ENCODE measurements at places on chromosomes 13 and 19.
A peak's percentile ranks its signal among the peaks of the same experiment; 100 is the strongest.

GRCh38 chr19:12140545-12141404 lies 625 bp upstream of the ZNF20 start:
- DNase-seq, result peak; percentile 94

DNA sequence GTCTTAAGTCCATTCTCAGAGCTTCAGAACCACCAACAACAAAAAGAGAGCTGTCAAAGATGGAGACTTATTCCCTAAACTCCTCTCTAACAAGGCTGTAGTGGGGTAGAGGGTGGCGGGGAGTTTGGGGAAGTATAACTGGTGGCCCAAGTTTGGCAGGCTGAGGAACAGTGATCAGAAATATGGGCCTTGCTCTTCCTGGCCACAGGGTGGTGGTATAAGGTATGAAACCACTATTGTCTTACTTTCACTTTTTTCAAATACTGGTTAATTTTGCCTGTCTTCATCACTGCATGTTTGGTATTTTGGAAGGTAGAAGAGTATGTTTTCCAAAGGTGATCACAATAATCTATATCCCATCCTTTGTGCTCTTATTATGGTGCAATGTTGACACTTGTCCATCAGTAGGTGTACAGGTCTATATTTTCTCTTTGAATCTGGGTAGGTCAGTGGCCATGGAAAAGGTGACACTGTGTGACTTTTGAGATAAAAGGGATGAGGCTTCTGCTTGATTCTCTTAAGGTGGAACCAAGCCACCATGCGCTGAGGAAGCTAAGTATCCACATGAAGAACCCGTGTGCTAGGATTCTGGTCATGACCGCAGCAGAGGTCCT lies 23.2 kb upstream of the GPC5 start:
- no peak for DNase-seq

- DNase-seq, result no peak
These were observed 86.7 kb downstream of the ZAR1L start for GRCh38 chr13:32228330-32229041.

- DNase-seq, result no peak
These were observed 126.0 kb upstream of the VSTM2B start for GRCh38 chr19:29399804-29400203.

DNA sequence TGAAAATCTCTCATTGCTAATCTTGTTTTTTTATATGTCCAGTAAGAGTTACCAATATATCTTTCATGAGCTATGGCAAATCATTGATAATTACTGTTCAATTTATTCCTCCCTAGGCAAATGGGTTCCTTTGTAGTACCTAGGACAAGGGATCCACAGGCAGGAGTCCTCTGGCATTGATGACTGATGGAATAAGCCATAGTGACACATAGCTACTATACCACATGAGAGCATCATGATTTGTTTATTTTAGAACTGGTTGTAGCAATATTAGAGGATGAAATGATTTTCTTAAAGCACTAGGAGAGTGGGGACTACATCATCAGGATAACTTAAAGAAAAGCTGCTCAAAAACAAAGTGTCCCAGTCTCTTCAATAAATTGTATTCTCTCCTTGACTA lies 21.7 kb upstream of the MAB21L1 start:
- DNase-seq, result no peak

DNA sequence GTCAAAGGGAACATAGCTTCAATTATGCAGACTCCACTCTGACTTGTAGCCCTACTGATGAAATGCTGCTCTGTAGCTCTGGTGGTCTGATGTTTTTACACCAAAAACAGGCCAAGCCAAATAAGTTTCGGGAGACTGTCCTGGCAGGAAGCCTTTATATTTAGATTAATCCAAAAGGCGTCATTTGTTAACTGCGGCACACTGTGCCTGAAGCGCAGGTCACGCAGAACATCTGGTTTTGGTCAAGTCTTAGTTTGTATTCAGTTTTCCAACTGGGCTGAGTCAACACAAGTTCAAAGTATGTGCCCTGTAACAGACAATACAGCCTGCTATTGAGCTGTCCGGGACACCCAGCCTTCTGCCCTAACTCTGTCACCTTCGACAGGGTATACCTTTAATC lies 154.6 kb upstream of the IPO5 start:
- DNase-seq, result no peak

DNA sequence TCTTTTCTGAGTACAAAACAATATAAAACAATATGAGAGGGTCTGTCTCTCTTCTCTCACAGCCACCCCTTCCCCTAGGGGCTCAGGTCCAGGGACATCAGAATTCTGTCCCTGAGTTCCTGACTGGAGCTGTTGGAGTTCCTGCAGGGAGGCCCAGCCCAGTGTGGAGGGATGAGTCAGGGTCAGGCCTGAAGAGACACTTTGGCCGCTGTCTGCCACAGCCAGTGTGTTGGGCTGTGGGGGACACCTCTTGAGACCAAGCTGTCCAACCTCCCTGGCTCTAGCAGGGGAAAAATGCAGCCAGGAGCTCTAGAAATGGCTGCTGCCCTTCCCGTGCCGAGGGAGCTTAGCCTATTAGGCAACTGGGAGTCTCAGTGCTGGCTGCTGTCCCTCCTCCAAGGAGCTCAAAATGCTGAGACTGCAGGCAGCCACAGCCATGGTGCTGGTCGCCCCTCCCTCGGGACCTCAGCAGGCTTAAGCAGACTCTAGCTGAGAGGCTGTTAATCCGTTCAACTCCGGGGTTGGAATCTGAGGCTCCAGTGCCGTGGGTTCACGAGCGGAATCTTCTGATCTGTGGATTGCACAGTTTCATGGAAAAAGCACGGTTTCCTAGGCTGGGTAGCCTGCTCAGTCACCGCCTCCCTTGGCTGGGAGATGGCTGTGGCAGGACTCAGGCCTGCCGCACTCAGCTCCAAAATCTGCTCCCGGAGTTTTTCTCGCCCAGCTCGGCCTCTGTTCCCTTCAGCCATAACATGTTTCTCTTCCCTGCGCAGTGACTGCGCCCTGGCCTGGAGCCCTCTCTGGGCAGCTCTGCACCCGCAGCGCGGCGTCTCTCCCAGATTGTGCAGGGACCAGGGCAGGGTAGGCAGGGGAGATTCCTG lies 3.8 kb upstream of the ZNF626 start:
- DNase-seq, result peak; percentile 61

DNA sequence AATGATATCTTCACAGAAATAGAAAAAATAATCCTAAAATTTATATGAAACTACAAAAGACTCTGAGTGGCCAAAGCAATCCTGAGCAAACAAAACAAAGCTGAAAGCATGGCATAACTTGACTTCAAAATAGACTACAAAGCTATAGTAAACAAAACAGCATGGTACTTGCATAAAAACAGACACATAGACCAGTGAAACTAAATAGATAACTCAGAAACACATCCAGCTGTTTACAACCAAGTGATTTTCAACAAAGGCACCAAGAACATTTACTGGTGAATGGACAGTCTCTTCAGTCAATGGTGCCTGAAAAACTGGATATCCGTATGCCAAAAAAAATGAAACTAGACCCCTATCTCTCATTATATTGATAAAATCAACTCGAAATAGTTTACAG lies 25.2 kb downstream of the SCGB2B2 start:
- DNase-seq, result no peak

GRCh38 chr13:93646245-93646644 lies 419.6 kb downstream of the GPC6 start:
- DNase-seq, result no peak

- no peak for DNase-seq
These were observed 7.6 kb upstream of the GJB6 start for GRCh38 chr13:20239748-20240147.

- no peak for DNase-seq
These were observed 7.2 kb downstream of the IGFL2 start for GRCh38 chr19:46155237-46155636.

DNA sequence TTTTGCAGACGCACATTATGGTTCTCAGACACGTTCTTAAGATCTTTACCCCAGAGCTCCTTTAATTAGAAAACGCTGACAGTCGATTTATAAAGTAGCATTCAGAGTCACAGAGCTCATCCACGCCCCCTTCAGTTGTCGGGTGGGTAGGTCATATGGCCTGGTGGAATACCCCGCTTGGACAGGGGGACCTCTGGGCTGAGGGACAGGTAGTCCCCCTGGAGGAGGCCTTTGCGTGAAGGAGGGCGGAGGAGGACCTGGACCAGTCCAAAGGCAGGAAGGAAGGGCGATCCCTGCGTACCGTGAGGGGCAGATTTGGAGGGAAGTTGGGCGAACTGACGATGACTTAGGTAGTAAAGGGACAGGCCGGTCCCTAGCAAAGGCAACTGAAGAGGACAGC lies 20.5 kb downstream of the VASP start:
- DNase-seq, result no peak

DNA sequence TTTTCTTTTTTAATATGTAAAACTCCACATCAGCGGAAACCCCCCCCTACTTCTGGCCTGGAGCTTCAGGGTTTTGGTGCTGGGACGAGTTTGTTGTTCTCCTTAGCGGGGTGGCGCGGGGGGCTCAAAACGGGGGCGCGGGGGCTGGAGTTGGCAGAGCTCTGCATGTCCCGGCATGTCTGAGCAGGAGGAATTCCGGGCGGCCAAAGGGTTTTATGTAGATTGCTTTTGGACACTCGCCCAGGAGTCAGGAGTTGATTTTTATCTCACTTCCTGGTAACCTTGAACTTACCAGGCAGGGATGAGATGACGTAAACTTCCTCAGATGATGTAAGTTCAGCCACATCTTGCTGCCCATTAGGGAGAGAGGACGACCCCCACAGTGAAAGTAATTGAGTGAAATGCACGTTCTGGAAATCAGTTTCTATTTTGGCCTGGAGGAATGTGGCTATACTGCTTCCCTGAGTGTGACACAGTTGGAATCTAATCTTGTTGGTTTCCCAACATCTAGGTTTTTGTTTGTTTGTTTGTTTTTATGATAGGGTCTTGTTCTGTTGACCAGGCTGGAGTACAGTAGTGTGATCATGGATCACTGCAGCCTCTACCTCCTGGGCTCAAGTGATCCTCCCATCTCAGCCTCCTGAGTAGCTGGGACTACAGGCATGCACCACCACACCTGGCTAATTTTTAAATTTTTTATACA lies 21.0 kb upstream of the GDF15 start:
- peak; percentile 47 for DNase-seq

DNA sequence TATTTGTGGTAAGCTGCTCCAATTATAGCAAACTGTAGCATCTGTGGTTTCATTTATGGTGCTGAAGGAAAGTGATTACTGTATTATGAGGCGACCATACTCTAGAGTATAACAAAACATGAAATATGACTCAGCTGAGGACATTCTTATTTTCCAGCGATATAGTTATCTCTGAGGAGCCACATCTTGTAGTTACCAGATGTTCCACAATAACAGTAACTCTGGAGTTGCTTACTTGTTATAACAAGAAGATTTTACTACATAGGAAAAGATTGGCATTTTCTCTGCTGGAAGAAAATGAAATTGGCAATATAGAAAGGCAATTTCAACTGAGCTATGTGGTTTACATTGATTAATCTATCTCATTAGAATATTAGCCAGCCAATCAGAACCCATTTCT lies 1634.2 kb downstream of the PCDH9 start:
- DNase-seq, result no peak

GRCh38 chr19:51521781-51522180 lies 9.7 kb downstream of the SIGLEC6 start:
- DNase-seq, result no peak

GRCh38 chr19:33124207-33125098 lies 7.5 kb upstream of the WDR88 start:
- no peak for DNase-seq

DNA sequence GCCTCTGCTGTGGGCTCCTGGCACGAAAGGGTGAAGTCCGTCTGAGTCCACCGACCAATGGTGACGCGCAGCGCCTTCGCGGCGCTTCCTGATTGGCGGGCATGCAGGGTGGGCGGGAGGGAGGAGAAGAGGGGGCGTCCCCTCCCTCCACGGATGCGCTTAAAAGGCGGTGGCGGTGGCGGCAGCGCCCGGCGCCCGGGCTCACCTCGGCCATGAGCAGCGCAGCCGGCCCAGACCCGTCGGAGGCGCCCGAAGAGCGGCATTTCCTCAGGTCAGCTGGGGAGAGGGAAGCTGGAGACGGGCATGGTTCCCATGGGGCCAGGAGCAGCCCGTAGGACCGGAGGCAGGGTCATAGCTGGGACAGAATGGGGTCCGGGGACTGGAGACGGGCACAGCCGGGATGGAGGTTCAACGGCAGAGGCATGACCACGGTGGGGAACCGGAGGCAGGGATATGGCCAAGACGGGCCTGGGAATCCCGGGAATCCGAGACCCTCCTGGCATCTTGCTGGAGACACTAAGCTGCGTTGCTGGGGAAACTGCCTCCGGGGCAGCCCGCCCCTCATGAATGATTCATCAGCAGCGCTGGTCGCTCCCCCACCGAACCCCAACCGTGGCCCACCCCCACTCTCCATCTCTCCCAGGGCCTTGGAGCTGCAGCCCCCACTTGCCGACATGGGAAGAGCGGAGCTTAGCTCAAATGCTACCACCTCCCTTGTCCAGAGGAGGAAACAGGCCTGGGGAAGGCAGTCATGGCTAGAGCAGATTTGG lies at the start of gene YJEFN3:
Gene YJEFN3 (plus strand): TSS at position 191 of the 770 bp plus-strand sequence. CDS start 22 bp downstream, at position 213.
- DNase-seq, result no peak

GRCh38 chr19:11378319-11379189 lies 4.1 kb downstream of the SWSAP1 start:
- DNase-seq, result peak; percentile 80
